Effector memory CD4-positive, alpha-beta T cell (primary cell): ENCODE measurements at places on chromosomes 12 and 14.

- no peak for DNase-seq
Observed at GRCh38 chr12:54360717-54361456, 3.4 kb downstream of the GPR84 start.

- no peak for DNase-seq
Observed at GRCh38 chr12:89083491-89083890, 268.8 kb downstream of the DUSP6 start.

DNA sequence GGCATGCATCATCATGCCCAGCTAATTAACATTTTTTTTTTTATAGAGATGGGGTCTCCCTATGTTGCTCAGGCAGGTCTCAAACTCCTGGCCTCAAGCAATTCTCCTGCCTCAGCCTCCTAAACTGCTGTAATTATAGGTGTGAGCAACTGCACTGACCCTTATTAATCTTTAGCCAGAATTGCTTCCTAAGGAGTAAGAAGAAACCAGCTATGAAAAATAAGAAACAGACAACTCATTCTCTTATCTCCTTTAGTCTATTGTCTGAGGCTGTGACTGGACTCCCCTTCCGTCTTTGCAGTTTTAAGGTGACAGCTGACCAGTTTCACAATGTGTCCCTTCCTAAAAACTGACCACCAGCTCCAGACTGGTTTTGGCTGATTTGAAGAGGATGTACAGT, 52.4 kb downstream of the EMP1 start:
- no peak for DNase-seq

DNA sequence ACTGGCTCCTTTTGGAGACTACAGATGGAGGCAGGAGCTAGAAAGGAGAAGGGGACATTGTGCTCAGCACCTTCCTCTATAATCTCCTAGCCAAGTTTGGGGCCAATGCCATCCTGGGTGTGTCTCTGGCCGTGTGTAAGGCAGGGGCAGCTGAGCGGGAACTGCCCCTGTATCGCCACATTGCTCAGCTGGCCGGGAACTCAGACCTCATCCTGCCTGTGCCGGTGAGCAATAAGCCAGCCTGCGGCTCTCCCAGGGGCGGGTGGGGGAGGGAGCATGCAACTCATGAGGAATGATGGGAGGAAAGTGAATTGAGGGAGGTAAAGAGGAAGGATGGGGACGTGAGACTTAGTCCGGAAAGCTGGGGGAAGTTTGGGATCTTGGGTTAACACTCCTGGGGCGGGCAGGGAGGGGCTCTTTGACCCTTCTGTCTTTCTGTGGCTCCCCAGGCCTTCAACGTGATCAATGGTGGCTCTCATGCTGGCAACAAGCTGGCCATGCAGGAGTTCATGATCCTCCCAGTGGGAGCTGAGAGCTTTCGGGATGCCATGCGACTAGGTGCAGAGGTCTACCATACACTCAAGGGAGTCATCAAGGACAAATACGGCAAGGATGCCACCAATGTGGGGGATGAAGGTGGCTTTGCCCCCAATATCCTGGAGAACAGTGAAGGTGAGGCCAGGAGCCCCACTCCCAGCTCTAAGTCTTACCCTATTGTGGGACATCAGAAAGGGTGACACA, 3.3 kb downstream of the ENO2 start:
- DNase-seq = no peak

DNA sequence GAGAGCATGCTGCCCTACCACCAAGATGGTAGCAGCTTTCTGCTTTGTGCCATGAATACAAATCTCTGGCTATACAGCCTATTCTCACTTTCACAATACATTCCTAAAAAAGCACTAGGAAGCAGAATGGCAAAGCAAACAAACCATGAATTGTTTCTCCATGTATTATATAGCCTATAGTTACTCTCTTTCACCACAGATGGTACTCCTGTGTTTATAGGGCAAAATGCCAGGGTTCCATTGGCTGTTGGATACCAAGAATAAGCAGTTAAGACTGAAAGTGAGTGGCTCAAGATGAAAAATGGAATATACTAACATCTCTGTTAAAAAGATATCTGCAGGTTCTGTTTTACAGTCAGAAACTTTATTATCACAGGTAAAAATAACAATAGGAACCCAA, 11.1 kb downstream of the ARF3 start:
- no peak for DNase-seq

- no peak for DNase-seq
Observed at GRCh38 chr12:29024117-29024516, 125.0 kb upstream of the FAR2 start.

- no peak for DNase-seq
Observed at GRCh38 chr12:113073586-113073985, 17.1 kb downstream of the DTX1 start.

GRCh38 chr12:24754690-24755638, 193.9 kb downstream of the BCAT1 start:
- DNase-seq = no peak

- DNase-seq = no peak
Observed at GRCh38 chr12:107650977-107651376, 34.6 kb upstream of the PWP1 start.

GRCh38 chr14:92600318-92601053, 86.9 kb downstream of the RIN3 start:
- DNase-seq = no peak
